ENCODE measurements at places on chromosomes 2 and 18.

GRCh38 chr18:9539283-9539682 is 64.0 kb downstream of the RALBP1 start:
- DNase-seq = no peak

DNA sequence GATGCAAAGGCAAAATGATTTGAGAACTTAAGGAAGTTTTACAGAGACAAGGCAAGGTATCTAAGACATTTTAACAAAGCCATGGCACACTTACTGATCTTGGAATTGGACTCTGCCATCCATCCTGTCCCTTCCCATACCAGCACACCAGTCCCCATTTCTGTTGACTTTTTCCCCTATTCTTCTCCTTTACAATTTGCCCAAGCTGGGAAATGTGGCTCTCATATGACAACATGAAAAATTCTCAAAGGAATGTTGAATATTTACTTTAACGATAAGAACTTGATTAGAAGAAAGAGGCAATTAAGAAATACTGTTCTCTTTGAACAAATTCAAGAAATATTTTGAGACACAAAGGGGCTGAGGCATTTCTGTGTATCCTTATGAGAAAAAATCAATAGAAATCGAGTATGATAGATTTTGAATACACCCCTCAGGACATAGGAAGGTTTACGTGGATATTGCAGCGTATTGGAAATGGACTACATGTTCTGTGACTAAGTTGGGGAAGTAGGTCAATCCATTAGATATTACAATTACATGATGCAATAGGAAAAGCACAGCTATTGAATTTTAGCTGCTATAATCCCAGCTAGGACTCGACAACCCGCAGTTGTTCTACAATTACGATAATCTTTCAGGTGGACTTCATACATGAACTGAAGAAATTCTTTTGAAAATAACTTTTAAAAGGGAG is 201.6 kb downstream of the TRIB2 start:
- DNase-seq = no peak

DNA sequence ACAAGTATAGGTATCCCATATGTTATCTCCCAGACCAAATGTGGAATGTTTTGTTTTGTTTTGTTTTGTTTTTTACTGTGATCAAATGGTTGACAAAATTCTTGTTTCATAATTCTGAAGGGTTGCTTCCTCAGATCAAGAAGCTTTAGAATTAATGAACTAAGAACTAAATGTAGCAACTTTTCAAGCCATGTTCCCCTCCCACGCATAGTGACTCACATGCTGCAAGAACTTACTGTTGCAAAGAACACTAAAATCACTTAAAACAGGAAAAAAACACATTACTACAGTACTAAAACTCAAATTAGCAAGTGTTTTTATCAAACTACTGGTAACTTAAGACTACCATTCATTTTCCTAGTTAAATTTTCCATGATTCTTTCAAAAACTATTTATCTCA is 30.6 kb downstream of the HNRNPLL start:
- DNase-seq = peak; percentile 18

GRCh38 chr2:2827761-2828221 is 496.7 kb upstream of the MYT1L start:
- no peak for DNase-seq

- DNase-seq = no peak
Observed at GRCh38 chr18:79695269-79695668, 15.7 kb downstream of the CTDP1 start.

- DNase-seq = no peak
Observed at GRCh38 chr18:36658611-36659010, 170.2 kb downstream of the TPGS2 start.

DNA sequence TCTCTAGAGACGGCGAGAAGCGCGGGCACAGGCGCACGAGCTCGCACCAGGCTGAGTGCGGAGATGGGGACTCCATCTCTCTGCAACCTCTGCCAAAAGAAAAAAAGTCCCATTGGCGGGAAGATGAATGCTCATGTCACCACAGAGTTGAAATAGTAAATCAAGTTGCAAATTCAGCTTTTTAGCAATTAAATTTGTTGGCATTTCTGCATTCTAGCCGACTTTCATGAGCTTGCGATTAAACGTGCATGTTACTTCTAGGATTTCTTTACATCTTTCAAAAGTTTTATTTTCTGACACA is 588 bp downstream of the CHAC2 start:
- DNase-seq = no peak

DNA sequence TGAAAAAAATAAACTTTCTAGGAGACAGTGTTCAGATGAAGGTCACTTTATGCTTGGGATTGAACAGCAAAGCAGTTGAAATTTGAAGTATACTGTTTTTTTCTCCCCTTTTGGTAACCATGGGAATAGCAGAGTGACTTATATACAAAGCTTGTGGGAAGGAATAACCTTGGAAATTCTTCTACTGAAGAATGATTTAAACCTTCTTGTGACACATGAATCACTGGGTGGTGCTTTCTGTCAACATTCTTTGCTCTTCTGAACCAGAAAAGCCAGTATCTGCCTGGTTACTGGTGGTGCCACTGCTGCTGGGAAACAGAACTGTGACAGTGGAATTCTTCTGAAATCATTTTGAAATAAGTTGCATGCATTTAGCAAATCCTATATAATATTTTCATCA is 39.4 kb upstream of the RND3 start:
- DNase-seq = peak; percentile 75

GRCh38 chr2:230956827-230957755 is 32.0 kb upstream of the GPR55 start:
- DNase-seq = peak; percentile 68

GRCh38 chr2:46177461-46178089 is 119.6 kb upstream of the EPAS1 start:
- no peak for DNase-seq

DNA sequence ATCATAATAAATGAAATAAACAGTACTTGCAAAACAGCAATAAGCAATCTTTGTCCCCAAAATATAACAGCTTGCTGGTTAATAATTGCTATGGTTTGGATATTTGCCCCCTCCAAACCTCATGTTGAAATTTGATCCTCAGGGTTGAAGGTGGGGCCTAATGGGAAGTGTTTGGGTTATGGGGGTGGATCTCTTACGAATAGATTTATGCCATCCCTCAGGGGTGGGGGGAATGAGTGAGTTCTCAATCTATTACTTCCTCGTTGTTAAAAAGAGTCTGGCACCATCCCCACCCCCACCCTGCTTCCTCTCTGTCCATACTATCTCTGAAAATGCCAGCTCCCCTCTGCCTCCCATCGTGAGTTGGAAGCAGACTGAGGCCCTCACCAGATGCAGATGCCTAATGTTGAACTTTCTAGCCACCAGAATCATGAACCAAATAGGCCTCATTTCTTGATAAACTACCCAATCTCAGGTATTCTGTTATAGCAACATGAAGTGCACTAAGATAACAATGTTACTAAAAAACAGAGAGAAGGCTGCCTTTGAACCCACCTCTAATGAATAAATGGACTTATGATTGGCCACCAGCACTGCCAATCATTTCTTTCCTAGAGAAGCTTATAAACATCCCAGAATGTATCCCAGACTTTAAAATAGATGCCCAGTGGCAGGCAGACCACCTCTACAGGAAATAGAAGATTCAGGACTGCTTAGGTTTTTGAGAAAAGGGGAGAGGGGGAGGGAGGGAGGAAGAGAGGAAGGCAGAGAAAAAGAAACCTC is 90.1 kb downstream of the ALPK2 start:
- DNase-seq = no peak

DNA sequence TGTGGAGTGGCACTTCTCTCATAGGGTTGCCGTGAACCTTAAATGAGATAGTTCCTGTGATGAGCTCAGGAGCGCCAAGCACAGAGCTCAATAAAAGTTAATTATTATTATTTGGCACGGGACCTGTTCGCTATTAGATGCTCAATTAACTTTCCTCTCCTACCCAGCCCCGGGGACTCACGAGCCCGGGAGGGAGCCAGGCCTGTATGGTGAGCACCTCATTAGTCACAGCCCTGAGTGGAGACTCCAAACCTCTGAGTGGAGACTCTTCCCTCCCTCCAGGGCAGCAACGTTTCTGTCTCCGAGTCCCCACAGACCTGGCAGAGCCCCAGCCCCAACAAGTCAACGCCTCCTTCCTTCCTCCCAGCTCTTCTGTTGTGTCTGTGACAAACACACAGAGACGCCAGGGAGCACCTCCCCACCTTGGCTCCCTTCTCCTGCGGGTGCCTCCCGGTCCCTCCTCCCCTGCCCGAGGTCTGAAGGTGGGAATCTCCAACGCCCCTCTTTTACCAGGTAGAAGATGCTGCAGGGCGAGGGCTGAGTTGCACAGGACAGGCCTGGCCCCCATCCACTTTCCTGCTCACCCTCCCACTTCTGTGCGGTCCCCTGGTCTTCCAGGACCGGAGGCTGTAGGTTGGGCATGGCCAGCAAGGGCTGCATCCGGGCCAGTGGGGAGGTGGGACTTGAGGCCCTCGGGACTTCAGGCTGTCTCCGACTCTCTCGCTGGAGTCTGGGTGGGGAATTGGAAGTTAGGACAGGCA is 52.7 kb upstream of the ODC1 start:
- no peak for DNase-seq

DNA sequence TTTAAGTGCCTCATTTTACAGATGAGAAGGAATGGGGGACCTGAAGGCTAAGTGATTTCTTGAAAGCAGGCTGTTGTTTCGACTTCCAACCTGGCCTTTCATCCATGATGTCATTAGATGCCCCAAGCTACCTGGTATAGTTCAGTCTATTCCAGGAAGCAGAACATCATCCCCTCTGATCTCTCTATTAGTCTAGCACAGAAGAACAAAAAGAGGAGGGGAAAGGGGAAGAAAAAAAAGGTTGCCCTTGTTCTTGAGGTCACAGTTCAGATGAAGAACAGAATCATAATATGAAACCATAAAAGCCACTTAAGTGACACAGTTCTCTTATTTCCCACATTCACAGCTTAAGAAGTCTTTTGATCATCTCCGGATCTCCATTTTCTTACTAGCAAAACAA is 386.2 kb upstream of the HNRNPA3 start:
- DNase-seq = no peak

DNA sequence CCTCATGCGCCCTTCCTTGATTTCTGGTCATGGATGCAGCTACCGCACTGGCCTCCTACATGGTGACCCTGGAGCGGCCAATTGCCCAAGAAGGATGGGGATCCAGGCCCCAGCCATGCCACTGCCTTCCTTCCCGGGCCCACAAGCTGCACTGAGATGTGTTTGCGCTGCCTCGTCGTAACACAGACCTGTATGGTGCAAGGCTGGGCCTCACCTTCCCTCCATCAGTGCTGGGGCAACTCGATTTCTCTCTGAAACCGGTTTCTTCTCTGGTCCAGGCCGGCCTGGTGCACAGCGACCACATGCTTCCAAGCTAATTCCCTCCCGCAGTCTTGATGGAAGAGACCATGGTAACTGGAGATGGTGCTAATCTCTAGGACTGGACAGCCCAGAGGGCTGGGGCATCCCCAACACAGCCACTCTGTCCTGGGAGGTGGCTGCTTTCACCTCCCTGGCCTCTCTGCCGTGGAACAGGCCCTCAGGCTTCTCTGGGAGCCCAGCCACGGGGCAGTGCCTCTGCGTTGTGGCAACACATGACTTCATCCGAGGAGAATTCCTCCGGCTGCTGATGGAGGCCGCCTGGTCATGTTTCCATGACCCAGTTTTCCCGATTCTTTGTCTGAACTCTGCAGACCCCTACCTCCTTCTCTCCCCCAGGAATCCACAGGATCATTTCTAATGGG is 184.2 kb downstream of the GLI2 start:
- DNase-seq = no peak

DNA sequence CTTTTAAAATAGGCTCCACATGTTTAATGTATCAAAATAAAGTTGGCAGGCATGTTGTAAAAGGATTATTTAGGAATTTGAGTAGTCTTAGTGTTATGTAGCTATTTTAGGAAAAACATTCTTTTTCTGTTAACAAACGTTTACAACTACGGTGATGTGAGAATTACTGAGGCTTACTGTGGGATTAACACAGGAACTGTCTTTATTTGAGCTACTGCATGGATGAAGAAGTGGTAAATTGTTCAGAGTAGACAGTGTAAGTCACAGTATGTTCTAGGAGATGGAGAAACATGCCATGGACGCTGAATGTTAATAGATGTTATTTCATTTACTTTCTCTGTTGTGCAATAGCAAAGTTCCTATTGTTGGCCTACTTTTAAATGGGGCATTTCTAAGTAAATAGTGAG is 1.6 kb downstream of the PPM1B start:
- DNase-seq = peak; percentile 47

DNA sequence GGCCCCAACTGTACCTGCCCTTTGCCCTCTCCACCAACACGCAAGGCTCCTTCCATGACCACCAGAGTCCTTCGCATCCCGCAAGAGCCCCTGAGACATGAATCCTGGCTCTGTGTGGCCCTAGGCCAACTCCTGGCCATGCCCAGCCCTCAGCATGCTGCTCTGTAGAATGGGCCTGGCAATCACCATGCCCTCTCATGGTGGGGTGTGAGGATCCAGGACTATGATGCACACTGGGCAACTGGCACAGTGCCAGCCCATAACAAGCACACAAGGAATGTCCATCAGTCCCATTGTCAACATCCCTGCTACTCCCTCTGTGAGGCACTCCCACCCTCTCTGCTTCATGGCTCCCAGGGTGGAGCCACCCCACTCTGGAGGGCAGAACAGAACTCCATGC is 44.7 kb downstream of the FER1L5 start:
- no peak for DNase-seq
